ENCODE measurements at places on chromosomes 5 and 9.
A peak's percentile ranks its signal among the peaks of the same experiment; 100 is the strongest.

DNA sequence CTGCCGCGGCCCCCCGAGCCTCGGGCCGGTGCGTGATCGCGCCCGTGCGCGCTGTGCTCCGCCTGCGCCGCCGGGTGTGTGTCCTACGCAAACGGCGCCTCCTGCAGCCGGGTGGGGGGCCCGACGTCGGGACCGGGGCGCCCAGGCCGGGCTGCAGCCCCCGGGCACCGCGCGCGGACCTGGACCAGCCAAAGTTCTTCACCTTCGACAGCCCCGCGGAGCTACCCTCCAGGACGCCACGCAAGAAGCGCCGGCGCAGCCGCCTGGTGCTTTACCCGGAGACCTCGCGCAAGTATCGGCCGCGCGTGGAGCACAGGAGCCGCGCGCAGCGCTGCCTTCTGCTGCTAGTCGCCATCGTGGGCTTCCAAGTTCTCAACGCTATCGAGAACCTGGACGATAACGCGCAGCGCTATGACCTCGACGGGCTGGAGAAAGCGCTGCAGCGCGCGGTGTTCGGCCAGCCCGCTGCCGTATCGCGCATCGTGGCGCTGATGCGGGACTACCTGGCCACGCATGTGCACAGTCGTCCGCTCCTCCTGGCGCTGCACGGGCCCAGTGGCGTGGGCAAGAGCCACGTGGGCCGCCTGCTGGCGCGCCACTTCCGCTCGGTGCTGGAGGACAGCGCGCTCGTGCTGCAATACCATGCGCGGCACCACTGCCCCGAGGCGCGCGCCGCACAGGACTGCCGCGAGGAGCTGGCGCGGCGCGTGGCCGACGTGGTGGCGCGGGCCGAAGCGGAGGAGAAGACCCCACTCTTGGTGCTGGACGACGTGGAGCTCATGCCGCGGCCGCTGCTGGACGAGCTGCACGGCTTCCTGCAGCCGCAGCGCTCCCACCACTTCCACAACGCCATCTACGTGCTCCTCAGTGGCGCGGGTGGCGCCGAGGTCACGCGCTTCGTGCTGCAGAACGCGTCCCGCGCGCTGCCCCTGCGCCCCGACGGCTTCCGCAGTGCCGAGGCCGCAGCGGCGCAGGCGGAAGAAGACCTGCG lies 1.5 kb downstream of the TOR4A start:
- DNase-seq = no peak

DNA sequence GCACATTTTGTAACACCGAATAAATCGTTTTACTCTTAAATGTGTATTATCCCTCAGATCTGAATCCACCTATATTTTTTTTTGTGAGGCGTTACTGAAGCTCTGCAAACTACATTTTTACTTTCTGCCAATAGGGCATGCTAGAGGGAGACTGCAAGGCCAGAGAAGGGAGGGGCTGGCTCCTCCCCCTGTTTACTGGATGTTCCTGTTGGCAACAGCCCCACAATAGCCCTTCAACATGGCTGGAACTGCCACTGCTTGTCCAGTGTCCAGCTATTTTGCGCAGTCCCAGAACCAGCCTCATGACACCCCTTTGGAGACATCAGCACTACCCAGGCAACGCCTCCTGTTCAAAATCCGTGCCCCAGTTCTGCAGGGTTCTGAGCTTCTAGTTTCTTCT lies 85.4 kb upstream of the MIER3 start:
- DNase-seq = no peak

- no peak for DNase-seq
Measured at GRCh38 chr5:107636555-107636954, 34.2 kb downstream of the EFNA5 start.

- DNase-seq = no peak
Measured at GRCh38 chr5:168737066-168737465, 157.9 kb upstream of the PANK3 start.

DNA sequence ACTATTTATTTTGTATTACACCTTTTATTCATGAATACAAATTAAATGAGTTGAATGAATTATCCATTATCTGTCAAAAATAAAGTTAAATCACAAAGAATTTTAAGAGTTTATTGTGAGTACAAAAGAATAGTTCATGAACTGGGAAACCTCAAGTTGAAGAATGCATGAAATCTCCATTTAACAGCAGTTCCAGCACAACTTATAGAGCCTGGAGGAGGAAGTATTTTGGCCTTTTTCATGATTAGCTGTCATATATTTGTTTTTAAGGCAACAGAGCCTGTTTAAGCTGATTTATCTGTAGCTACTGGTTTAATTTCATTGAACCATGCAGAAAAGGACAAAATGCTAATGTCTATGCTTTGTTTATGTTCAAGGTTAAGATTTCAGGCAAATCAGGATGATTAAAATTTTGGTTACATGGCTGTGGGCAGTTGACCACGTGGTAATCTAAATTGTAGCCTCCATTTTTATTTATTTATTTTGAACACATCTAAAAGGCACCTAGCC lies 12.2 kb downstream of the SPINK1 start:
- no peak for DNase-seq

- peak; percentile 59 for DNase-seq
Measured at GRCh38 chr9:134099123-134099761, 31.4 kb upstream of the BRD3 start.

DNA sequence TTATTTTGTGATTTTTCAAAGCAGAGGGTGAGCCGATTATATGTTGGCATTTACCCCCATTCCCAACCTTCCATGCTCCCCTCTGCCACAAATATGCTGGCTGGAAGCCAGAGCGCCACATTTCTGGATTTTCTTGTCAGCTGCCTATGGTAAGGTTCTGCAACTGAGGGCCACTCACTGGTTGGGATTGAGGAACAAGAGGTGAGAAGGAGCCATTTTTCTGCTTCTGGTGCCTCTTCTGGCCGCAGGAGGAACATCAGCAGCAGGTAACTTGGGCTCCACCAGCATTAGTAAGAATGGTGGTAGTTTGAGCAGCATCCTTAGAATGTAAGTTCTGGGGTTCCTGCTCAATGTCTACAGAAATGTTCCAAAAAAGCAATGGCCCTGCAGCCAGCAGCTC lies 159.5 kb upstream of the MAST4 start:
- DNase-seq = no peak

DNA sequence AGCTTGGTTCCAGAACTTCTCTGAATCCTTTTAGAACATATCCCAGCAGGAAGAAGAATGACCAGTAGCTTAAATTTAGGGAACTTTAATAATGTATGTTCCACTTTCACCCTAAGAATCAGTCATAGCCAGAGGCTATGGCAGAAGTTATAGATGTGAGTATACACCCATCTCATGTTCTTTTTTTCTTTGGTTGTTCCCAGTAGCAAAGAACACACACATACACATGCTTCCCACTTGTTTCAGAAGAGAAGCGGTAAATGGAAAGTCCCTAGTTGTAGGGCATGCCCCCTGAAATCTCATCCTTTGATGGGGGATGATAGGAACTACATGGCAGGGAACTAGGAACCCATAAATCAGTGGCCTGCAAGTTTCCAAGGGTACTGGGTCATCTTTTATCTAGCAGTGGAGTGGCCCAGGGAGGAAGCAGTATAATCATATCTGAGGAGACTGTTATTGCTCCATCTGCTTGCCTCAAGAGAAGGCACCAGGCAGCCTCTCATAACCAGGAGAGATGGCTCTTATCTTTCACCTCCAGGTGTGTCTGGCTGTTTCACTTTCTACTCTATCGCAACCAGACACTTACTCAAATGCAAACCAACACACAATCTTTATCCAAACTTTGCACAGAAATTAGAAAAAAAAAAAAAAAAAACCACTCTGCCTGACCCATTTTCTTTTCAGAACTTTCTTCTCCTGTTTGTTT lies 109.5 kb downstream of the SNCAIP start:
- DNase-seq = no peak

DNA sequence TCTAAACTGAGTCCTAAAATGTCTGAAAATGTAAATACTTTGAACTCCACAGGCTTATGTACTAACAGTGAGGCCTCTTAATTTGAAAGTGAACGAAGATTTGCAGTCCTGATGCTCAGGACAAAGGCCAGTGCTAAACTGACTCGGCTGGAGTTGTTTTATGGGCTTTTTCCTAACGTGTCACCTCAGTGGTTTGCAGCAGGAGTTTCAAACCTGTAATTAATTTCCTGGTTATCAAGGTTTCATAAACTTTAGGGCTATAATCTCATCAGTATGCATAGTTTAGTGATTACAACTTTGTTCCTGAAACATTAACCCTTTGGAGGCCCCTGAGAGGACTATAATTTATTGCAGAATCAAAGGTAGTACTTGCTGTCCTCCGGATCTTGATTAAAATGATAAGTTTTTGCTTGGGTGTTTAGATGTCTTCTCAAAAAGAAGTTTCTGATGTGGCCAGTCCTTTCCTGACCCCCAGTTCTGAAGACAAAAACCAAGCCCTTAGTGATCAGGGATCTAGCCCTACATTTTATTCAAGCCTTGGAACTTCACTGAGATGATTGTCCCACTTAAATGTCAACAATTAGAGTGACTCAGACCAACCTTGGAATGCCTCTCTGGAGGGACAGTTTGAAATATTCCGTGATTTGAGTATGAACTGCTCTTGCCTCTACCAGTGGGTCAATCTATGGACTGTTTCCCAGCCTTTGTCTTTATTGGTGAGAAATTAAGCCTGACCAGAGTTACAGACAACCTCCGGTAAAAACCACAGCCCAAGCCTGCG lies 11.1 kb upstream of the S100Z start:
- DNase-seq = no peak

DNA sequence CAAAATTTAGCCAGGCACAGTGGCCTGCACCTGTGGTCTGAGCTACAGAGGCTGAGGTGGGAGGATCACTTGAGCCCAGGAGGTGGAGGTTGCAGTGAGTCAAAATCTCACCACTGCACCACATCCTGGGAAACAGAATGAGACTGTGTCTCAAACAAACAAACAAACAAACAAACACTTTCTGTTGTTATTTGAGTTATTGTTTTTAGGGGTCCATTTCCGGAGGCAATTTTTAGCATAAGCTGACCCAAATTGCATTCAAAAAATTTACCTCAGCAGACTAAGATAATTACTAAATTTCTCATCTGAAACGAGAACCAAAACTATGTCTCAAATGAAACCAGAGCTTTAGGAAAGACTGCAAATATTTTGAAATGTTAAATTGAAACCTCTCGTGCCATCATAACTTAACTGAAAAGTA lies 1485.1 kb downstream of the EFNA5 start:
- DNase-seq = no peak

DNA sequence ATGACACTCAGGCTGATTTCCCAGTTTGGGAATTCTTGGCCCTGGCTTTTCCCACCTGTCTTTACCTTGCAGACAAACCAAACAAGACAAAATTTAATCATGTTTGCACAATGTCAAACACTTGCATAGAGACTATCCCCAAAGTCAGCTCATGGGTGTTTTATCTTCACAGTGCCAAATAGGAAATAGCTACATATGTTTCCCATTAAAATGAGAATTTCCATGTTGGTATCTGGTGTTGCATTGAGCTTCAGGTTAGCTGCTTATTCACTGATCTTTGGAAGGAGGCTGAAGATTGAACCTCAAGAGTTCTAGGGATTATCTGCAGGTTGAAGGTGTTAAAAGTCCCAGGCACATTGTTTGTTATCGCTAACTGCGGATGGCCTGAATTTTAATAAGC lies 19.5 kb downstream of the MAP1B start:
- DNase-seq = no peak

DNA sequence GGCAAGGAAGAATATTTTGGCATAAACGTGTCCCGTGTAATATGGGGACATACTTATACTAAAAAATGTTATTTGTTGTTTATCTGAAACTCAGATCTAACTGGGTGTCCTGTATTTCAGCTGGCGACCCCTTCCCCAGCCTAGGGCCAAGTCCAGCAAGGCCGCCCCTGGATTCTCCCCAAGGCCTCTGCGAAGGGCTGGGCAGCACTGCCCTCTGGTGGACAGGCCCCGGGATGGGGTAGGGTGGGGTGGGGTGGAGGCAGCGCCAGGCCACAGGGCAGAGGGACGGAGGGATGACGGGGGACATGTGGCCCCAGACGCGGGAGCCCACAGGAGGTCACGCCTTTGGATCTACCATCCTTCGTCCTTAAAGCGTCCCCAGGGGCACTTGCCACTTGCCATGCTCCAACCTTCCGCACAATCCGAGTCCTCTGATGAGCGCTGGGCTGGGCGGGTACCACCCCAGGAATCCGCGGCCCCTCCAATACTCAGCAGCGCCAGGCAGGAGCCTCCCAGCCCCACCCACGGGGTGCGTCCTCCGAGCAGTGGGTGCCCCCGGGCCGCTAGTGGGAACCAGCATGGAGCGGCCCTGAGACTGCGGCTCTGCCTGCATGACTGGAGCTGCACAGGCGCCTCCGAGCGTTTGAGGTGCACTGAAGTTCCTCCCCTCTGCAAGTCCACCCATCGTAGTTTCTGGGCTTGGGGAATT lies 7.1 kb upstream of the AGPAT2 start:
- no peak for DNase-seq

GRCh38 chr5:65866837-65867521 lies 59.4 kb upstream of the ERBIN start:
- no peak for DNase-seq

DNA sequence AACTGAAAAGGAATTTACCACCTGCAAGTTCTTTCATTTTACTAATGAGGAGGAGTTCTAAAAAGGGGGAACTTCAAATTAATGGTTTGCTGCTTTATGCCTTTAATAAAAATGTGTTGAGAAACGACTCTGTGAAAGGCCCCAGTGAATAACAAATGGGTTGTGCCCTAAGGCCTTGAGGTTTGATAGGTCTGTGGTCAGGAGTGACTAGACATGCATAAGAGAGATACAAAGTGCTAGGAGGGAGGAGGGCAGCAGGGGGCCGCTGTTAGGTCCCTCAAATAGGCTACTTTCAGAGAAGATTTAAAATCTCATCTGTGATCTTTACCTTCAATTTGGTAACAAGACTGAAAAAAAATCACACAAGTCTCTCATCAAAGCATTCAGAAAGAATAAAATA lies 58.3 kb downstream of the FAM81B start:
- no peak for DNase-seq

DNA sequence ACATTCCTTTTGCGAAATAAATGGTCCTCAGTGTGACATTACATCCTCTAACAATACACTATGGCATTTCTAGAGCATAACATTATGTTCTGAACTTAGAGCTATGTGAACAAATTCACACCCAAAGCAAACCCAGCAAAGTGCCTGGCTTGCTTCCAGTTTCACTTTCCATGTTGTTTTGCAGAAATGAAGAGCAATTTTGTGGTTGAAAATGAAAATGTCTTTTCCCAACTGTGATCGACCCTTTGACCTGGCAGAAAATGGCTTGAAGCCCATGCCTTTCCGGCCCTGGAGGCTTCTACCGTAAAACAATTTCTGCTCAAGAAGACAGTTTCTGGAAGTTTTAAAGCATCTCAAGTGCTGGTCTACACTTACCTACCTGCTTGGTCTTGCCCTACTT lies 344.7 kb upstream of the RGMB start:
- DNase-seq = no peak

DNA sequence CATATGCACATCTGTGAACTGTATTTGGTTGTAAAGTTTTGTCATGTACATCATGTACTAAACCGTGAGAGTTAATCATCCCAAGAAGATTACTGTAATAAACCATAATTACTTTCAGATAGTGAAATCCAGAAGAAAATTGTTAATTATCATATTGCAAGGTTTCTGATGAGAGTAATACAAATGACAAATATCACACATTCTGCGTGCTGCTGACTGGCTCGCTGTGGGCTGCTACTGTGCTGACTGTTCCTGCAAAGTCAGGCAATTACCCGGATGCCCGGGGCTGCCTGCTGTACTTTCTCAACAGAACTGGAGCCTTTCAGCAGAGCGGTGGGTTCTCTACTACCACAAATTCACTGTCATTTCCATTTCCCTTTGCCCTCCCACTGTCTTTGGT lies 68.3 kb downstream of the SMARCA2 start:
- no peak for DNase-seq

GRCh38 chr5:124701873-124702425 lies 44.5 kb downstream of the ZNF608 start:
- no peak for DNase-seq

GRCh38 chr5:579211-579610 lies 32.9 kb upstream of the CEP72 start:
- no peak for DNase-seq
